ENCODE measurements at places on chromosomes 1 and 21. TPM values are rescaled to one million over a fixed set of nuclear protein-coding genes. Genes with fewer than 3 reads are reported as not detected.

Gene AMY1A
- total RNA-seq, result not detected

Gene RIPPLY3
- total RNA-seq, result 0.11 TPM

Gene CFHR5
- not detected for total RNA-seq

Gene SLC44A3
- 5.6 TPM for total RNA-seq

Gene C8B
- not detected for total RNA-seq

Gene OR6K3
- not detected for total RNA-seq

Gene UMODL1
- under 0.01 TPM for total RNA-seq

Gene UQCRHL
- 1.6 TPM for total RNA-seq

Gene ZMPSTE24
- 108 TPM for total RNA-seq

Gene MARK1
- 0.78 TPM for total RNA-seq

Gene APOBEC4
- not detected for total RNA-seq

Gene INAVA
- total RNA-seq, result under 0.01 TPM

Gene ANGPTL1
- total RNA-seq, result 10.1 TPM

Gene CD1E
- total RNA-seq, result not detected

Gene HSD3B1
- total RNA-seq, result not detected

Gene NKAIN1
- total RNA-seq, result 0.32 TPM

Gene TFF3
- not detected for total RNA-seq

Gene NUCKS1
- total RNA-seq, result 213 TPM

Gene LYPLA2
- 34.9 TPM for total RNA-seq

Gene TFB2M
- 20.5 TPM for total RNA-seq

Gene PRR9
- total RNA-seq, result not detected

Gene CYYR1
- under 0.01 TPM for total RNA-seq

Gene GJB3
- not detected for total RNA-seq

Gene CASQ1
- total RNA-seq, result 0.32 TPM

Gene RCSD1
- total RNA-seq, result 0.26 TPM

Gene KPRP
- not detected for total RNA-seq

Gene SLC6A17
- 0.22 TPM for total RNA-seq

Gene ZNHIT6
- total RNA-seq, result 25.0 TPM

Gene SPATA21
- total RNA-seq, result not detected

Gene BTG2
- total RNA-seq, result 37.2 TPM

Gene ERG
- 102 TPM for total RNA-seq

Gene CD34
- total RNA-seq, result 0.54 TPM

Gene FCAMR
- not detected for total RNA-seq

Gene AIRE
- not detected for total RNA-seq

Gene EPHB2
- 1.3 TPM for total RNA-seq

Gene DNAJC28
- 3.1 TPM for total RNA-seq

Gene CAMSAP2
- total RNA-seq, result 51.9 TPM

Gene UTS2
- not detected for total RNA-seq

Gene HSPB7
- 19.6 TPM for total RNA-seq

Gene LCE1C
- total RNA-seq, result not detected

Gene DMBX1
- total RNA-seq, result not detected

Gene ENAH
- 1,043 TPM for total RNA-seq

Gene KRTAP21-2
- total RNA-seq, result 1.3 TPM

Gene ICOSLG
- under 0.01 TPM for total RNA-seq

Gene SPRR2G
- total RNA-seq, result not detected

Gene CD101
- 0.26 TPM for total RNA-seq

Gene PLPPR4
- total RNA-seq, result 0.54 TPM

Gene KLHDC7A
- total RNA-seq, result not detected

Gene OBSCN
- total RNA-seq, result 5.0 TPM

Gene ANGPTL7
- 2.9 TPM for total RNA-seq

Gene TMEM51
- total RNA-seq, result 1.8 TPM

Measured in articular chondrocyte of knee joint (primary cell).